ENCODE measurements at places on chromosomes 16 and 17.
A peak's percentile ranks its signal among the peaks of the same experiment; 100 is the strongest.

- no peak for DNase-seq
Measured at GRCh38 chr17:49349541-49349940, 12.5 kb downstream of the ZNF652 start.

GRCh38 chr16:16127469-16128116, 95.7 kb downstream of the ABCC6 start:
- DNase-seq: peak; percentile 68

- no peak for DNase-seq
Measured at GRCh38 chr17:17970699-17971430, 1.3 kb downstream of the TOM1L2 start.

GRCh38 chr17:2755891-2756724, 6.7 kb upstream of the CCDC92B start:
- DNase-seq: no peak

- no peak for DNase-seq
Measured at GRCh38 chr16:61313931-61314330, 722.3 kb downstream of the CDH8 start.

GRCh38 chr17:58710948-58711552, 18.6 kb downstream of the RAD51C start:
- peak; percentile 18 for DNase-seq

- no peak for DNase-seq
Measured at GRCh38 chr16:280552-280951, at the start of gene ARHGDIG. TSS of gene ARHGDIG (plus strand) at chr16:280591. CDS start at chr16:280681, 90 bp downstream.

GRCh38 chr16:78742501-78743283, 643.2 kb downstream of the WWOX start:
- peak; percentile 89 for DNase-seq

GRCh38 chr16:30187971-30188561, 4.7 kb downstream of the CORO1A start:
- no peak for DNase-seq

- no peak for DNase-seq
Measured at GRCh38 chr16:482468-483185, 44.9 kb upstream of the CAPN15 start.

GRCh38 chr16:15897121-15897780, 8.8 kb upstream of the CEP20 start:
- DNase-seq: no peak

- DNase-seq: peak; percentile 40
Measured at GRCh38 chr16:85369741-85370528, 243.2 kb upstream of the GSE1 start.

GRCh38 chr17:27544350-27545131, 86.4 kb upstream of the LGALS9 start:
- peak; percentile 65 for DNase-seq

DNA sequence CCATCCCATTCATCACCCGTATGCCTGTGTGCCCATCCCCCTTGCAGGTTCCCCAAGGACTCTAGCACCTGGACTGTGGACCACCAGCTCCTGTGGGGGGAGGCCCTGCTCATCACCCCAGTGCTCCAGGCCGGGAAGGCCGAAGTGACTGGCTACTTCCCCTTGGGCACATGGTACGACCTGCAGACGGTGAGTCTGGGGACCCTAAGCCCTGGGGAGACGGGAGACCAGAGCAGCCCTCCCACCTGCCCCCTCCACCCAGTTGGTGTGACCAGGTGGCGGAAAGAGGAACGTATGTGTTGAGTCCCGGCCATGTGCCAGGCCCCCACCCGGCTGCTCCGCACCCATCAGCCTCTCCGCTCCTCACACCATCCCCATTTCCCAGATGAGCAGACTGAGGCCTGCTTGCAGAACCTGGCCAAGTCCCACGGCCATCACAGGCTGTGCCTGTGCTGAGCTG, 15.6 kb downstream of the GAA start:
- no peak for DNase-seq

DNA sequence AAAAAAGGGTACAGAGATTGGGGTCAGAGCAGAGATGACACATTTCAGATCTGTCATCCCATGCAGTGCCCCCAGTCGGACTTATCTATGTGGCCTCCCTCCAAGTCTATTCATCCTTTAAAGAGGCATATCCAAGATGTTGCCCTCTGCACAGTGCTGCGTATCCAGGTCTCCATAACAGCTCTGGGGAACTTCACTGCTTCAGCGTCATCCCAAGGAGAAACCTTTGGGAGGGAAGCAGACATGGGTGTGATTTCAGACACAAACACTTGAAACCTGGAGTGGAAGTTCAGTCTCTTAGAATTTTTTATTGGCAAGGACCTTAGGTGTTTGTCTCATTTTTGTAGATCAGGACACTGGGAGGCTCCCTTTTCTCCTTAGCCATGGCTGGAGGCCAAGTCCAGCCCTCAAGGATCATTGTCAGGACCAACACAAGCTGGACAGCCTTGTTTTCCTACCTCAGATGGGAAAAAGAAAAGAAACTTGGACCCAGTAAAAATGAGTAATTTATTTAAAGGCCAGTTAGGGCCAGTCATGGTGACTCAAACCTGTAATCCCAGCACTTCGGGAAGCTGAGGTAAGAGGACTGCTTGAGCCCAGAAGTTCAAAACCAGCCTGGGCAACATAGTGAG, 23.9 kb upstream of the NLK start:
- DNase-seq: no peak

- no peak for DNase-seq
Measured at GRCh38 chr17:69350911-69351310, 24.0 kb upstream of the ABCA5 start.

- no peak for DNase-seq
Measured at GRCh38 chr17:33291248-33292200, 1.6 kb downstream of the ASIC2 start.

GRCh38 chr16:59181821-59182420, 447.8 kb upstream of the GOT2 start:
- no peak for DNase-seq

DNA sequence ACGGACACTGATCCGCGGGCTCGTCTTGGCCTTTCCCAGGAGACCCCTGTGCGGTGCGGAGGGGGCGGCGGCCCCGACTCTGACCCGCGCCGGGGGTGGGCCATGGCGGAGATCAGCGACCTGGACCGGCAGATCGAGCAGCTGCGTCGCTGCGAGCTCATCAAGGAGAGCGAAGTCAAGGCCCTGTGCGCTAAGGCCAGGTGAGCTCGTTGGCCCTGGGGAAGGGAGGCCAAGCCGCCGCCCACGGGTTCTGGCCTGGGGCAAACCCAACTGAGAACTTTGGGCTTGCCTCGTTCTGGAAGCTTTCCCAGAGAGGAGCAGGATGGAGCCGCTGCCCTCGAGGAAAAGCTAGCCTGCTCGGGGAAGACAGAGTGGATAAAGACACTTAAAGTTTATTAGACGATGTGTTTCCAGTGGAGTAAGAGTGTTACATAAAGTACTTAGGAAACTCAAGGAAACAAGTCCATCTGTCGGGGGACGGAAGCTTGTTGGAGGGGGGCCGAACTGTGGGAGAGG, 540 bp downstream of the PPP4C start:
- DNase-seq: peak; percentile 22

DNA sequence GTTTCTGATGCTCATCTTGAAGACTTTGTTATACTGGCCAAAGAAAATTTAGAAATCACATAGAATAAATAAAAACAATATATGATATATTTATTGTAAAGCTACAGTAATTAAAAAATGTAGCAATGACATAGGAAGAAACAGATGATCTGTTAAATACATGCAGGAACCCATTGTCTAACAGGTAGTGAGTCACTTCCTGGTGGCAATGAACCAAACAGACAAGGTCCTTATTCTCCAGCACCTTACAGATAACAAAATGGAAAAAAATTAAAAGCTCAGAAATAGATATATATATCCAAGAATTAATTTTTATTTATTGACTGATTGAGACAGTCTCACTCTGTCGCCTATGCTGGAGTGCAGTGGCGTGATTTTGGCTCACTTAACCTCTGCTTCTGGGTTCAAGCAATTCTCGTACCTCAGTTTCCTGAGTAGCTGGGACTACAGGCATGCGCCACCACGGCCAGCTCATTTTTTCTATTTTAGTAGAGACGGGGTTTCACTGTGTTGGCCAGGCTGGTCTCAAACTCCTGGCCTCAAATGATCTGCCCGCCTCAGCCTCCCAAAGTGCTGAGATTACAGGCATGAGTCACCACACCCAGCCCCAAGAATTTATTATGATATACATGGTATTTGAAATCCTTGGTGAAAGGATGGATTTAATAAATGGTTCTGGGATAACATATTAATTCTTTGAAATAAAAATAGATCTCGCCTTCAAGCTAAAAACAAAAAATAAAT, 7.5 kb downstream of the NETO2 start:
- peak; percentile 11 for DNase-seq

DNA sequence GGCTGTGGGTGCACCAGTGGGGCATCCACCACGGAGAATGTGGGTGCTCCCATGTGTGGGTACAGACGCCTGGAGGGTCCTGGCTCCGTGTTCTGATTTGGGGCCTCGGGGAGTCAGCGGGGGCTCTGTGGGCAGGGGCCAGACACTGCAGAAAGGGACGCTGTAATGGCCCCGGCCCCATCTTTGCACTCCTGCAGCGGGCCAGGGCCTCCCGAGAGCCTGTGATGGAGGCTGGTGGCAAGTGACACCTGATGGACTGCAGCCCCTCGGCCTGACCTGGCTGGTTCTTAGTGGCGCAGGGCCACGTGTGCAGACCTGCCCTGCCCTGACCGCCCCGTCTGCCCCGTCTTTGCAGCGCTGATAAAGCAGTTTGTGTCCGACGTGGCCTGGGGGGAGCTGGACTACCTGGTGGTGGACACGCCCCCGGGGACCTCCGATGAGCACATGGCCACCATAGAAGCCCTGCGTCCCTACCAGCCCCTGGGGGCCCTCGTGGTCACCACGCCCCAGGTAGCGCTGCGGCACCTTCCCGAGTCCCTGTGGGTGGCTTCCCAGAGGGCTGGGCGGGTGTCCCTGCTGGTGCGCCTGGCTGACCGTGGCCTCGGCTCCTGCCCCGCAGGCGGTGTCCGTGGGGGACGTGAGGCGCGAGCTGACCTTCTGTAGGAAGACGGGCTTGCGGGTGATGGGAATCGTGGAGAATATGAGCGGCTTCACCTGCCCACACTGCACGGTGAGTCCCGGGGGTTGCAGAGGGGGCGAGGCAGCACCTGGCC, 4.7 kb downstream of the NUBP2 start:
- no peak for DNase-seq

DNA sequence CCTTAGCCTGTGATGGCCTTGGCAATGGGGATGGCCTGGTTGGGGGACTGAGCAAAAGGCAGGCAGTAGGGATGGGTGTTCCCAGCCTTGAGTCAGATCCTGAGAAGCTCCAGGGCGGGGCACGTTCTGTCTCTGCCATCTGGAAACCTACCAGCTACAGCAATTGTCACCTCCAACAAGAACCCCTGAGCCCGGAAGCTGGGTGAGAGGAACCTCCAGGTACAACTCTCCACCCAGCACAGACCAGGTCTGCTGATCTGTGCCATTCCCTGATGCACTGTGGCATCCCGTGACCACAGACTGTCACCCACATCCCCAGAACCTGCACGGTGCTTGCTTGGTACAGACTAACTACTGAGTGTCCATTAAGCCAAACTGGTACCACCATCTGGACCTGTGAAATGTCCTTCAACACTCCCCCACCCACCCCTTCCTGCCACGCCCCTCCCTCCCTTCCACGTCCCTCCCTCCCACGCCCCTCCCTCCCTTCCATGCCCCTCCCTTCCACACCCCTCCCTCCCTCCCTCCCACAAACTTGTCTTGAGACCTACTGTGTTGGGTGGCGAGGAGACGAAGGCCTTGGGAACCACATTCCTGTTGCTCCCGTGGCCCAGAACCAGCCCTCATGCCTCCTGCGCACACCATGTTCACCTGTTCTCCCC, 16.6 kb downstream of the MYO15B start:
- DNase-seq: no peak

- DNase-seq: no peak
Measured at GRCh38 chr16:79713609-79714309, 113.2 kb upstream of the MAF start.

GRCh38 chr17:1192911-1193699, 13.3 kb upstream of the ABR start:
- no peak for DNase-seq

GRCh38 chr16:86410081-86410480, 100.2 kb upstream of the FOXF1 start:
- DNase-seq: no peak

- DNase-seq: no peak
Measured at GRCh38 chr17:3907483-3908216, 8.6 kb downstream of the P2RX1 start.

- DNase-seq: no peak
Measured at GRCh38 chr16:77385481-77385880, 49.4 kb downstream of the ADAMTS18 start.

DNA sequence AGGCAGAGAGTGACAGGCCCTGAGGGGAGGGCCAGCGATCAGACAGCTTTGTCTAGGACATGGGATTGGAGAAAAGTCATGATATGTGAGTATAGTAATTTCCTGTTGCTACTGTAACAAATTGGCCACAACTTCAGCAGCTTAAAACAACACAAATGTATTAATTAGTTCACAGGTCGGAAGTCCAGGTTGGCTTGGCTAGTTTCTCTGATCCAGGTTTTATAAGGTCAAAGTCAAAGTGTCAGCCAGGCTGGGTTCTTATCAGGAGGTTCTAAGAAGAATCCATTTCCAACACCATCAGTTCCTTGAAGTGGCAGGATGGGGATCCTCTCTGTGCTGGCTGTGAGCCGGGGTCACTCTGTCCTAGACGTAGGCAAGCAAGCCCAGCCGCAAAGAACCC, 76.2 kb upstream of the SEC14L1 start:
- DNase-seq: no peak

DNA sequence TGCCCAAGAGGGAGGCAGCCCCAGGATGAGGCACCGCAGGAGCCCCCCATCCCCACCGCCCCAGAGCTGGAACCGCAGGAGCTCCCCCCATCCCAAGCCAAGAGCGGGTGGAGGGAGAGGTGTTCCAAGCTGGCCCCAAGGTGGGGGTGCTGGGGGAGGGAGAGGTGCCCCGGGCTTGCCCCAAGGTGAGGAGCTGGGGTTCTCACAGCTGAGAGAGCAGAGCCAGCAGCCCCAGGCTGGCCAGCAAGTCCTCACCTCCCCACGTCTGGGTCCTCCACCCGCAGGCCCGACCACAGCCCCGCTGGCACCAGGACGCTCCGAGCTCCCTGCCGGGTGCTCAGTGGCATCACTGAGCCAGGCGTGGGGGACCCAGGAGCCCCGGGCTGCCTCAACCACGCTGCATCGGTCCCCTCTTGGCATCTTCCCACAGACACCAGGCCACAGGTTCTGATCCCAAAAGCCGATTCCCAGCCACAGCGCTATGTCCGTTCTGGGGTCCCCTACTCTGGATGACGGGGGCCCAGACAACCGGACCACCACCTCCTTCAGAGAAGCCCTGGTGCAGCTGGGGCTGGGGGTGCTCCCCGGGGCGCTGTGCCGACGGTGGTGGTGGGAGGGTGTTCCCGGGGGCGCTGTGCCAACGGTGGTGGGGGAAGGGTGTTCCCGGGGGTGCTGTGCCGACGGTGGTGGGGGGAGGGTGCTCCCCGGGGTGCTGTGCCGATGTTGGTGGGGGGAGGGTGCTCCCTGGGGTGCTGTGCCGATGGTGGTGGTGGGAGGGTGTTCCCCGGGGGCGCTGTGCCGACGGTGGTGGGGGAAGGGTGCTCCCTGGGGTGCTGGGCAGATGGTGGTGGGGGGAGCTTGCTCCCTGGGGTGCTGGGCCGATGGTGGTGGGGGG, 15.4 kb upstream of the WDR45B start:
- DNase-seq: no peak

- DNase-seq: no peak
Measured at GRCh38 chr16:50688083-50688482, 5.3 kb upstream of the NOD2 start.
